ENCODE measurements at places on chromosomes 7 and 10.

- DNase-seq = no peak
Observed at GRCh38 chr10:45239642-45240041, 75.8 kb downstream of the OR13A1 start.

DNA sequence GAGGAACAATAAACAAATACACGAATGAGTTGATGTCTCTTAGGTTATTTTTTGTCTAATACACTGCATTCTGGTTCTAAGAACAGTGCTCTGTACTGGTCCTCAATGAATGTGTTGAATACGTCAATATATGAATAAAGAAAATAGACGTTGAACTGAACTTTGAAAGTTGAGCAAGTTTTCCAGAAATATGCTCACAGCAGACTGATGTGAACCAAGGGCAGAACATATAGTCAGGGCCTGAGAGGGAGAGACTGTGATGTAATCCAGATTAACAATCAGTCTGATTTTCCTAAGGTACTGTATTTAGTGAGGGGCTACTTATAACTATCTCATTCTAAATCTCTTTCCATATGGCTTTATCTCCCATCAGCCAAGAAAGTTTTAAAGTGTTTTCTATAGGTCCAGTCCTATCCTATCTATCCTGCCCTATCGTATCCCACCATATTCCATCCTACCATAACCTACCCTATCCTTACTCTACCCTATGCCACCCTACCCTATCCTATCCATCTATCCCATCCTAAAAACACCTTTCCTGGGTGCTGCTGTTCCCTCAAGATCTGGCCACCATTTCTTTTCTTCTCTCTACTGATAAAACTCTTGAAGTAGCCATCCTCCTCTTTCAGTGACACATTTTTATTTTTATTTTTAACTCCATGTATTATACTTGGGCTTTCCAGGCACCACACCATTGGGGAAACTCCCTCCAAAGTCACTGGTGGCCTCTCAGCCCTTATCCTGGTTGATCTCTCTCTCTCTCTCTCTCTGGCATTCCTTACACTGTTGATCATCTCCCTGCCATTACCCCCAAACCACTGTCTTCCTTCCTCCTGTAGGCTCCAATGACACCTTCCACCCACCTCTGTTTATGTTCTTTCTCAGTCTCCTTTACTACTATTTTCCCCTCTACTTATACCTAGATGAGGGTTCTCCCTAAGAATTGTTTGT, 212.3 kb upstream of the SLC26A5 start:
- no peak for DNase-seq

DNA sequence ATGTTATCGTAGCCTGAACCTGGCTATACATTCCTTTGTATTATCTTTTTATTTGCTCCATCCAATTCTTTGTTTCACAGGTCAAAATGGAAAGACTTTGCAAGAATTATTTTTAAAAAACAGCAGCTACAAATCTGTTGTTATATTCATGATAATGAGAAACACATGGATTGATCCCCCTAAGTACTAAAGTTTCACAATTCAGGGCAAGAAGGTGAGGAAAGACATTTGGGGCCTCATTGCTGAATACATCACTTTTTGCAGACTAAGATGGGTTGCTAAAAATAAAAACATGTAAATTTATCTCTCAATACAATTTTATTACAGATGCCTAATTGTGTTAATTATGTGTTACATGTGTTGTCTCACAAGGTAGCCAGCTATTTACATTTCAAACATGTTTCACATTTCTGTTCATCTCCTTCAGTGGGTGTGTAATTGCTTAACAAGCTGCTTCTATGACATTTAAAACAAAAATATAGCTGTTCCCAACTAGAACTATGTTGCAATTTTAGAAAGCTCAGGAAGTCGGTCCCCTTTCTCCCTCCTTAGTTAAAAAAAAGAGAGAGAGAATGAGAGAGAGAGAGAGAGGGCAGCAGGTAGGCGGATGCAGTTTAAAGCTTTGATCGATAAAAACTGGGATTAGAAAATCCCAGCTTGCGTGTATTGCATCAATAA, 606.3 kb upstream of the FZD8 start:
- no peak for DNase-seq

DNA sequence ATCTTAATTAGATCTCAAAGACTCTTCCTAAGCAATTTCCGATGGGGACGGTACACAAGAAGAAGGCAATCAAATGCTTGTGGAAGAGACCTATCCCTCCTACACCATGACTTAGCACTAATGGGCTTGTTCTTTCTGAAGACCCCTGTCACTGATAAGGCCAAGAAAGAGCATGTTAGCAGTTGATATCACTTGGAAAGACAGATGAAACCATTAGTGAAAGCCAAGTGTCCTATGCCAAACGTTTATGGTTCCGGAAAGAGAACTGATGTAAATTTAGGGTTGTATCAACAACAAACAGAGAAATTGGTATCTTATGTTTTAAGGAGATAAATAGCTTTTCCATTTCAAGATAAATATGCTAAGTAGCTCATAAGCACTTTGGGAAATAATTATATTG, 6.5 kb downstream of the UROS start:
- DNase-seq = no peak

DNA sequence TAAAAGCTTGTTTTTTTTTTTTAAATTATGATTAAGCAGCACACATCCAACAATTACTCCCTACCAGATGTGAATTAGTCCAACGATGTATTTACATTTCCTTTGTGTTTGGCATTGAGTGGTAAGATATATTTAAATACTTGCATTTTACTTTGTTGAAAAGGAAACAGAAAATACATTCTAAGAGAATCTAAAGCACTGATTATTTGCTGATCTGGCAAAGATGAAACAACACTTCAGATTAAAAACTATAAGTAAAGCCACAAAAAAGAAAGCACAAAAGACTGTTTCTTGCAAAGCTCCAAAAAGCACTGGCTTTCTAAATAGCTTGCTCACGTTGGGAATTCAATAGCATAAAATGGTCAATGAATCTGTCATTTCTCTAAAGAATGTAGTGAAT, 466.5 kb downstream of the PHTF2 start:
- no peak for DNase-seq

DNA sequence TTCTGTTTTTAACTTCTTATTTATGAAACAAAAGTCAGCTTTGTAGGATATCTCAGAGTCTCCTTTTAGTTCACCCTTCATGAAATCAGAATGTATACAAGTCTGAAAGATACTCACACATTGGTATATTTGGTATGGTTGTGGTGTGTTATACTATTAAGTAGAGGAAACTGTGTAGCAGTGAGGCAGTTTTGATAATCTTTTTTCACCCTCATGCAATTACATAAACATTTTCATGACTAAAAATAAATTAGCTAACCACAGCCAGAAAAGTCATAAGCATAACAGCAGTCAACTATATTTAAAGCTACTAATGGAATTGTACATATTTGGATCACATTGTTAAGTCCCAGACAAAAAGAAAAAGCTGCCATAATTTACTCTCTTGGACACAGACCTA, 62.1 kb downstream of the FAM185A start:
- DNase-seq = no peak

GRCh38 chr7:155870334-155871180, 58.3 kb upstream of the SHH start:
- DNase-seq = no peak

DNA sequence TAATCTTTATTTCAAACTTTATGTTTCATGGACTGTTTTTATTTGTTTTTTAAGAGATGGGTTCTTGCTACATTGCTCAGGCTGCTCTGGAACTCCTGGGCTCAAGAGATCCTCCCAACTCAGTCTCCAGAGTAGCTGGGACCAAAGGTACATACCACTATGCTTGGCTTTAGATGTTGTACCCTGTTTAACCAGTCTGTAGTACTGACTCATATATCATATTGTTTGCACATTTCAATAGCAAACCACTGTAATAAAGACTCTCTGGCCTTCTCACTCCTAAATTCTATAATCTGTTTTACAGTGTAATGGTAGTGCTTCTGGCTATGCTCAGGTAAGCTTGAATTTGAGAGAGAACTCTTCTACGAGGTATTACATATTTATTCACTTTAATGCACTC, 413.6 kb upstream of the PCDH15 start:
- no peak for DNase-seq

DNA sequence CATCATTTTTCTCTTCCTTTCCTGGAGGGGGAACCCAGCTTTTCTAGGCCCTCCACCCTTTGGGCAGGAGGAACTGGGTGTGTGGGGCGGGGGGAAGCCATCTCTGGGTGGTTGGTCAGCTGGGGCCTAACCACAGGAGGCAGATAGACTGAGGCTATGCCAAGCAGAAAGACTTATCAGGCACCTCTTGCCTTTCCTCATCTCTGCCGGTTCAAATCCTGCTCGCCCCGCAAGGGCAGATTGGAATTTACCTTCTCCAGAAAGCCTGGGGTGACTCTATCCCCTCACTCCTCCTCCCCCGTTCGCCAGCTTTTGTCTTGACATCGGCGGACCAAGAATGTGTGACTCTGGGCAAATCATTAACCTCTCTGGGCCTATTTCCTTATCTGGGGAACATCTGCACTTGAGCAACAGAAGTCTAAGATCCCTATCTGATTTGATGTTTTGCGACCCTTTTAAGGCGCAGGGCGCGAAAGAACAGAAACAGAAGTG, 584 bp upstream of the GARS1 start:
- DNase-seq = no peak

DNA sequence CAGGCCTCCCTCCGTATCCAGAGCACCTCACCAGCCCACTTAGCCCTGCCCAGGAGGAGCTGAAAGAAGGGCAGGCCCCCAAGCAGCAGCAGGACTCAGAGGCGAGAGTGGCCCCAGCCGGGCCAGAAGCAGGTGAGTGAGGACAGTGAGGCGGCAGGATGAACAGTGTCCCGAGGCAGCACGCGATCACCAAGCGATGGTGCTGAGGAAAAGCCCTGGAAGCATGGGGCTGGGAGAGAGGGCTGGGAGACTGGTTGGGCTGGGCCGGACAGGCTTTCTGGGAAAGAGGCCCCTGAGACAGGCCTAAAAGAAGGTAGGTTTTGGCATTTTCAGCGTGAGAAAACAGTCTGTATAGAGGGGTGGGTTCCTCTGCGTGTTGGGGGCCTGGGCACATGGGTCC, 16.4 kb downstream of the ZNF783 start:
- no peak for DNase-seq

DNA sequence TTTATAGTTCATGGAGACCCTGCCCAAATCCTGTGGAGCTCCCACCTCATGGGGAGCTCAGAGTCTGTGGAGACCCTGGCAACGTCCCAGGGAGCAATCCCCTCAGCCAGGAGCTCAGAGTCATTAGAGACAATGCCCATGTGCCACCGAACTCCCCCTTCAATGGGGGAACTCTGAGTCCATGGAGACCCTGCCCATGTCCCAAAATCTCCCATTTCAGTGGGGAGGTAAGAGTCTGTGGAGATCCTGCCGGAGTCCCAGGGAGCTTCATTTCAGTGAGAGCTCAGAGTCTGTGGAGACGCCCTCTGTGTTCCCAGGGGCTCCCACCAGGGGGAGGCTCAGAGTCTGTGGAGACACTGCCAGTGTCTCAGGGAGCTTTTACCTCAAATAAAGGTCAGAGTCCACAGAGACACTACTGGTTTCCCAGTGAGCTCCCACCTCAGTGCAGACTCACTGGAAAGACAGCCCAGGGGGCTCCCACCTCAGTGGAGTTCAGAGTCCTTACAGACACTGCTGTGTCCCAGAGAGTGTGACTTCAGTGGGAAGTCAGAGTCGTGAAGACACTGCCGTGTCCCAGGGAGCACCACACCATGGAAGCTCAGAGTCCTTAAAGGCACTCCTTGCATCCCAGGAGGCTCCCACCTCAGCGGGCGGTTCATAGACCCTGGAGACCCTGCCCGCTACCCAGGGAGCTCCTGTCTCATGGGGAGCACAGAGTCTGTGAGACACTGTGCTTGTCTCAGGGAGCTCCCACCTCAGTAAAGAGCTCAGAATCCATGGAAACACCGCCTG, 5.0 kb downstream of the MYO1G start:
- DNase-seq = peak; percentile 24

DNA sequence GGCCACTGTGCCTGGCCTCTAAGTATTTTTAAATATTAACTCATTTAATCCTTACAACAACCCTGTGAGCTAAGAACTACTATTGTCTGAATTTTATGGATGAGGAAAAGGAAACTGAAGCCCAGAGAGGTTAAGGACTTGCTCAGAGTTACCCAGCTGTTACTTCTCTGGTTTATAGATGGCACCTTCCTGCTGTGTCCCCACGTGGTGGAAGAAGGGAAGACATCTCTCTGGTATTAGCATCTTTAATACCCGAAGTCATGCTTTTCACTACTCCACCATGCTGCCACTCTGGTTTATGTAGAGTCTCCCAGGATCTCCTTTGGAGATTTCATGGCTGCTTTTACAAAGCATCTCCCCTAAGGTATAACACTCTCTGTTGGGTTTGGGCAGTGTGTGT, 105.5 kb upstream of the MKLN1 start:
- DNase-seq = no peak

DNA sequence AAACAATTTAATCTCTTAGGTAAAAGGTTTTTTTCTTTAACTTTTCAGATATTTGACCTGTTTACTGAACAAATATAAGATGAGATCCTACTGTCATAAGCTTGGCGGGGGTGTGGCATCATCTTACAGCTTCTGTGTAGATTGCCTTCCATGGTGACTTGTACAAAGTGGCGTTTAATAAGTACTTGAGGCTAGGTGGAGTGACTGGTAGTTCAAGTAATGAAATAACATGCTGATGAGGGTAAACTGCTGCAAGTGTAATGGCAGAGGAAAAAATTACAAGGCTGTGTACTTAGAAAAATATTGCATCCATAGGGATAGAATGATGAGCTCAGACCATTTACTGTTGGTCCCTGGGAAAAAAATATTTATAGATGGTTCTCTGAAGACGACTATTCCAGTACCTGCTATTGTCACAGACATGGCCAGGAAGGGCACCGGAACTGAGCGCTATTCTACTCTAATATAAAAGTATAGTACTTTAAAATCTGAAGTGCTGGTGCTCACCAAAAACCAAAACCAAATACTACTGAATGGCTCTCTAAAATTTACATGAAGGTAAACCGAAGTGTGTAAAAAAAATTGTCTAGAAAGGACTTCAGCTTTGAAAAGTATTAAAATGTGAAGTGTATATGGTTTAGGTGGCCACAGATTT, 42.4 kb downstream of the DNAH11 start:
- no peak for DNase-seq

GRCh38 chr7:109284943-109285342, 715.3 kb downstream of the DNAJB9 start:
- DNase-seq = no peak

Measured in stimulated activated CD8-positive, alpha-beta memory T cell treated with anti-CD3 and anti-CD28 coated beads, Interleukin-7, amount 100 ng/mL, for 4 hours (primary cell).